Central memory CD8-positive, alpha-beta T cell (primary cell): ENCODE measurements at places on chromosomes 4 and X.

GRCh38 chr4:97836662-97837061, 306.6 kb downstream of the STPG2 start:
- H3K4me3 ChIP-seq = no peak overlapping the region
- no peak overlapping the region for H3K27ac ChIP-seq

GRCh38 chr4:71300362-71300761, 38.5 kb upstream of the SLC4A4 start:
- H3K4me3 ChIP-seq = no peak overlapping the region
- no peaks in the 10 kb centered on the region for H3K36me3 ChIP-seq
- H3K4me1 ChIP-seq = peaks cover 21% of the 10 kb centered on the region

- no peaks in the 10 kb centered on the region for H3K27me3 ChIP-seq
- no peak overlapping the region for H3K27ac ChIP-seq
- no peaks in the 10 kb centered on the region for H3K36me3 ChIP-seq
- DNase-seq = no peak
- no peak overlapping the region for H3K4me3 ChIP-seq
Measured at GRCh38 chr4:169042608-169043007, 32.6 kb upstream of the CBR4 start.

GRCh38 chr4:146053891-146054290, 115.3 kb upstream of the ZNF827 start:
- no peaks in the 10 kb centered on the region for H3K36me3 ChIP-seq
- H3K4me1 ChIP-seq = no peaks in the 10 kb centered on the region
- H3K27ac ChIP-seq = no peak overlapping the region
- no peak overlapping the region for H3K4me3 ChIP-seq
- DNase-seq = no peak

- no peak for DNase-seq
- H3K36me3 ChIP-seq = peaks cover 27% of the 10 kb centered on the region
- no peak overlapping the region for H3K4me3 ChIP-seq
- H3K27me3 ChIP-seq = no peaks in the 10 kb centered on the region
- no peak overlapping the region for H3K27ac ChIP-seq
Measured at GRCh38 chrX:71439896-71440295, 73.7 kb downstream of the TAF1 start.

DNA sequence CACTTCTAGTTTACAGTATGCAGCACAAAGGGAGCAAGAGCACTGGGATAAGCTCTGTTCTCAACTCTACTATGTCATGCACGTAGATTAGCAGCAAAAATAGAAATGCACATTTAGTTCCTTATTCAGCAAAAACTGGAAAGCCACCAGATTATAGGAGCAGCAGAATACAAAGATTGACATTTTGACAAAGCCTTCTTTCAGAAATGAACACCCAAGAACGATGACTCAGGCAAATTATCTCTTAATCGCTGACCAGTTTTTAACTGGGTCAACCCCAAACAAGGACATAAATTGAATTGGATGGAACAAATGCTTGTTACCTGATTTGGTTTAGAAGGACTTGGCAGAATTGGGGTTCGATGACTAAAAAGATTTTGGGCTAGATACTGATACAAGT, 775.3 kb upstream of the HS3ST1 start:
- H3K27me3 ChIP-seq = no peaks in the 10 kb centered on the region
- H3K4me1 ChIP-seq = no peaks in the 10 kb centered on the region
- H3K36me3 ChIP-seq = no peaks in the 10 kb centered on the region
- no peak overlapping the region for H3K27ac ChIP-seq
- no peak for DNase-seq

- H3K36me3 ChIP-seq = no peaks in the 10 kb centered on the region
- no peaks in the 10 kb centered on the region for H3K27me3 ChIP-seq
- DNase-seq = no peak
- no peak overlapping the region for H3K4me3 ChIP-seq
- H3K27ac ChIP-seq = no peak overlapping the region
Measured at GRCh38 chr4:2079006-2079405, 19.9 kb downstream of the NAT8L start.

- H3K27me3 ChIP-seq = peaks cover 24% of the 10 kb centered on the region
- no peak for DNase-seq
- no peaks in the 10 kb centered on the region for H3K36me3 ChIP-seq
- H3K4me1 ChIP-seq = no peaks in the 10 kb centered on the region
- H3K27ac ChIP-seq = no peak overlapping the region
Measured at GRCh38 chrX:13939741-13940597, 89.7 kb downstream of the GEMIN8 start.

DNA sequence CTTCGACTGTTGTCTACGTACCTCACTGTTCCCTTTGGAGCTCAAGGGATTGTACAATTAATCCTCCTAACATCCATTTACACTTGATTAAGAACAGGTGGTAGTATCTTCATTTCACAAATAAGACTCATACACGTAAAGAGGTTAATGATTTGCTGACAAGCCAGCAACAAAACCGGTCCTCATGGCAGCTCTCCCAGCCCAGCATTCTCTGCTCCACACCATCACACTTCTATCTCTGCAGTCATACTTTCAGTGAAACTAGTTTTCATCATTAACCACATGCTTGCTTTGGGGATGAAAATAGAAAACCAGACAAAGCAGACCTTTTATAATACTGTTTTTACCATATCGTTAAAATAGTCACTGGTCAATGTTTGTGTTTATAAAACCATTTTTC, 28.7 kb upstream of the CASK start:
- no peak overlapping the region for H3K4me3 ChIP-seq
- no peak for DNase-seq
- no peaks in the 10 kb centered on the region for H3K4me1 ChIP-seq
- H3K36me3 ChIP-seq = no peaks in the 10 kb centered on the region
- no peak overlapping the region for H3K27ac ChIP-seq

- no peak overlapping the region for H3K4me3 ChIP-seq
- no peaks in the 10 kb centered on the region for H3K27me3 ChIP-seq
- no peak for DNase-seq
- H3K27ac ChIP-seq = no peak overlapping the region
- H3K36me3 ChIP-seq = no peaks in the 10 kb centered on the region
- no peaks in the 10 kb centered on the region for H3K4me1 ChIP-seq
Measured at GRCh38 chr4:104418286-104418685, 76.4 kb downstream of the CXXC4 start.

- DNase-seq = no peak
- peaks cover 2% of the 10 kb centered on the region for H3K36me3 ChIP-seq
- peaks cover 12% of the 10 kb centered on the region for H3K4me1 ChIP-seq
- no peaks in the 10 kb centered on the region for H3K27me3 ChIP-seq
- no peak overlapping the region for H3K27ac ChIP-seq
- H3K4me3 ChIP-seq = no peak overlapping the region
Measured at GRCh38 chr4:128653527-128654444, 155.7 kb upstream of the JADE1 start.

DNA sequence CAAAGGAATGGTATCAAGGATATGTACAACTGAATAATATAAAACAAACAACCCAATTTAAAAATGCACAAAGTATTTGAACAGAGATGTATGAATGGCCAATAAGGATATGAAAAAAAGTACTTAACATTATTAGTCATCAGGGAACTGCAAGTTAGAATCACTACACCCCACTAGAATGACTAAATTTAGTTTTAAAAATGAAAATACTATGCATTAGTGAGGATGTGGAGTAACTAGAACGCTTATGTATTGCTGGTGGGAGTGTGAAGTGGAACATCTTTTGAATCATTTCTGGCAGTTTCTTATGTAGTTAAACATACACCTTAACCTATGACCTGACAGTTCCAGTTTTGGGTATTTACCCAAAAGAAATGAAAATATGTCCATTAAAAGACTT, 13.0 kb upstream of the SLC16A2 start:
- no peak overlapping the region for H3K27ac ChIP-seq
- H3K4me3 ChIP-seq = no peak overlapping the region
- no peaks in the 10 kb centered on the region for H3K36me3 ChIP-seq
- no peak for DNase-seq
- H3K27me3 ChIP-seq = no peaks in the 10 kb centered on the region

GRCh38 chrX:71181558-71181909, 36.9 kb downstream of the NLGN3 start:
- H3K4me1 ChIP-seq = no peaks in the 10 kb centered on the region
- H3K27me3 ChIP-seq = no peaks in the 10 kb centered on the region
- peak; percentile 10 for DNase-seq
- peak overlapping the region; percentile 86 for H3K4me3 ChIP-seq
- H3K36me3 ChIP-seq = peaks cover 18% of the 10 kb centered on the region

DNA sequence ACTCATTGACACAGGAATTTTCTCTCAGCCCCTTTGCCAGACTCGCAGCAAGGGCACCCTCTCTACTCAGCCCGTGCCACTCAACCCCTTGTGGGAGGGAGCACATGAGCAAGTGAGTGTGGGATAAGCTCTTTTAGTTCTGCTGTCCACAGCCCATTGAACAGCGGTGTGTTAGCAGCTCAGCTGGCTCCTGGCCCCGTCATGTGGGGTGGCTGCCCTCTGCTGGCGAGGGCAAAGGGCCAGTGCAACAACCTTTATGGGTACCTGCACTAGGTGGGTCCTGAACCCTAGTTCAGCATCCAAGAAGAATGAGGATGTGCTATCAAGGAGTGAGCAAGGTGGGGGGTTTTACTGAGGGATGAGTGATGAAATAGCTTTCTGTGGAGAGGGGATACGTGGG, 85.0 kb upstream of the ZNF81 start:
- H3K36me3 ChIP-seq = no peaks in the 10 kb centered on the region
- no peak overlapping the region for H3K4me3 ChIP-seq
- no peak overlapping the region for H3K27ac ChIP-seq
- no peaks in the 10 kb centered on the region for H3K4me1 ChIP-seq
- H3K27me3 ChIP-seq = peaks cover 49% of the 10 kb centered on the region
- no peak for DNase-seq

GRCh38 chr4:52107336-52107735, 56.2 kb downstream of the SPATA18 start:
- peaks cover 9% of the 10 kb centered on the region for H3K27me3 ChIP-seq
- H3K27ac ChIP-seq = no peak overlapping the region
- H3K36me3 ChIP-seq = no peaks in the 10 kb centered on the region
- no peak overlapping the region for H3K4me3 ChIP-seq
- no peak for DNase-seq

DNA sequence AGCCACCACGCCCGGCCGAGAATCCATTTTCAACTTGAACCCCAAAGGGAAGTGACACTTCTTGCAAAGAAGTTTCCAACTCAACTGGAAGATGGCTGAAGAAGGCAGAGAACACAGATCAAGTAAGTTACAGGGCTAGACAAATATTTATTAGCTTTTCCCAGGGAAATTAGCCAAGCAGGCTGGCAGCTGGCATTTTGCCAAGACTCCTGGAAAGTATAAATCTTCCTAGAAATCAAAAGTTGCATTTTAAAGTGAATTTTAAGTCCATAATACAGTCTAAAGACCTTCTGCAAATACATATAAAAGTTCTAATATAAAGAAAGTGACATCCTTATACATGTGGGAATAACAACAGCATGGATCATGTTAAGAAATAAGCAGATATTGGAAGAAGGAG, 3.4 kb upstream of the MRPL1 start:
- H3K27ac ChIP-seq = no peak overlapping the region
- H3K4me3 ChIP-seq = no peak overlapping the region
- DNase-seq = no peak
- H3K27me3 ChIP-seq = no peaks in the 10 kb centered on the region
- peaks cover 30% of the 10 kb centered on the region for H3K36me3 ChIP-seq
- H3K4me1 ChIP-seq = peaks cover 65% of the 10 kb centered on the region

DNA sequence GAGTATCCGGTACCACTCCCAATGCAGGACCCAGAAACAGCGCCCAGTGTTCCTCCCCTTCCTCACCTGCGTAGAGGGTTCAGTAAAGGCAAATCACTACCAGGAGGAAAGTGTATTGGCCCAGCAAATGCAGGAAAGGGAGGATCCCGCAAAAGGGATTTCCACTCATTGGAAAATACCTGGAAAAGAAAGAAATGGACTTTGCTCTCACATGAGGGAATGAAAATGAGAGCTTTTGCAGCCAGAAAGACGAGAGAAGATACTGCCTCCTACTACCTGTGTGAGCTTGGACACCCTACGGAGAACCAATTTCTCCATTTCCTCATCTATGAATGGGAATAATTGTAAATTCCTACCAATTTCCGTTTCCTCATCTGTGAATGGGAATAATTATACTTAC, 184.1 kb upstream of the PPARGC1A start:
- no peaks in the 10 kb centered on the region for H3K36me3 ChIP-seq
- no peaks in the 10 kb centered on the region for H3K4me1 ChIP-seq
- no peaks in the 10 kb centered on the region for H3K27me3 ChIP-seq
- no peak for DNase-seq
- no peak overlapping the region for H3K4me3 ChIP-seq
- H3K27ac ChIP-seq = no peak overlapping the region

GRCh38 chr4:11514779-11515419, 86.2 kb upstream of the HS3ST1 start:
- H3K27me3 ChIP-seq = peaks cover 31% of the 10 kb centered on the region
- DNase-seq = no peak
- H3K36me3 ChIP-seq = no peaks in the 10 kb centered on the region
- H3K4me3 ChIP-seq = no peak overlapping the region
- no peaks in the 10 kb centered on the region for H3K4me1 ChIP-seq

GRCh38 chr4:100016191-100016590, 66.1 kb upstream of the H2AZ1 start:
- no peak for DNase-seq
- H3K27ac ChIP-seq = no peak overlapping the region
- H3K4me3 ChIP-seq = no peak overlapping the region
- H3K4me1 ChIP-seq = no peaks in the 10 kb centered on the region
- peaks cover 12% of the 10 kb centered on the region for H3K27me3 ChIP-seq

- H3K27ac ChIP-seq = no peak overlapping the region
- no peaks in the 10 kb centered on the region for H3K36me3 ChIP-seq
- DNase-seq = no peak
- H3K4me1 ChIP-seq = no peaks in the 10 kb centered on the region
- H3K4me3 ChIP-seq = no peak overlapping the region
- no peaks in the 10 kb centered on the region for H3K27me3 ChIP-seq
Measured at GRCh38 chrX:115525486-115525885, 35.5 kb upstream of the PLS3 start.

DNA sequence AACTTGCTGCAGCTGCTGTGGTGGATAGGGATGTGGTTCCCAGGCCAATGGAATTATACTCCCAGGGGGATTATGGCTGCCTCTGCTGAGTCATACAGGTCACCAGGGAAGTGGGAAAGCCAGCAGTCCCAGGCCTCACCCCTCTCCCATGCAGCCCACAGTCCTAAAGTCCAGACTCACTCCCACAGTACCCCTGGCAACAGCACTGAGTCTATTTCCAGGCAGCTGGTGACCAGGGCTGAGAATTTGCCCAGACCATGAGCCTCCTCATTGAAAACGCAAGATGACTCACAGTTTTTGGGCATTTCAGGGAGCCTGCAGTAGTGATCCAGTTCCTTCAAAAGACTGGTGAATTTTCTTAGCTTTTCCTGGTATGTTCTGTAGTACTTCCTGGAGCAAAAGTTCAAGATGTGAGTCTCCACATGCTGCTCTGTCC, 137.6 kb downstream of the NPNT start:
- no peaks in the 10 kb centered on the region for H3K4me1 ChIP-seq
- H3K27ac ChIP-seq = no peak overlapping the region
- no peak overlapping the region for H3K4me3 ChIP-seq
- H3K36me3 ChIP-seq = no peaks in the 10 kb centered on the region

- no peak for DNase-seq
- no peaks in the 10 kb centered on the region for H3K27me3 ChIP-seq
- peaks cover 22% of the 10 kb centered on the region for H3K4me1 ChIP-seq
- H3K27ac ChIP-seq = no peak overlapping the region
- no peak overlapping the region for H3K4me3 ChIP-seq
Measured at GRCh38 chr4:858831-859451, 33.0 kb upstream of the CPLX1 start.
